Activated T-helper 2 cell treated with anti-CD3 and anti-CD28 coated beads, Interferon-gamma antibody, Interleukin-2, Interleukin-4, amounts not matched to agents 10 μg/mL and 5 μg/mL and 100 μg/mL, durations not matched to agents 14 hours and 24 hours and 36 hours (primary cell): ENCODE measurements at places on chromosomes 12 and 14. TPM values are rescaled to one million over a fixed set of nuclear protein-coding genes. Genes with fewer than 3 reads are reported as not detected.

GRCh38 chr12:84804691-84805473 is 107.7 kb downstream of the SLC6A15 start:
- H3K4me3 ChIP-seq: no peak overlapping the region
- H3K36me3 ChIP-seq: no peaks in the 10 kb centered on the region
- no peaks in the 10 kb centered on the region for H3K27me3 ChIP-seq

Gene KLRG1
- total RNA-seq: 0.85 and 1.2 TPM in 2 replicates

Gene CLEC9A
- not detected in 2 replicates for total RNA-seq

DNA sequence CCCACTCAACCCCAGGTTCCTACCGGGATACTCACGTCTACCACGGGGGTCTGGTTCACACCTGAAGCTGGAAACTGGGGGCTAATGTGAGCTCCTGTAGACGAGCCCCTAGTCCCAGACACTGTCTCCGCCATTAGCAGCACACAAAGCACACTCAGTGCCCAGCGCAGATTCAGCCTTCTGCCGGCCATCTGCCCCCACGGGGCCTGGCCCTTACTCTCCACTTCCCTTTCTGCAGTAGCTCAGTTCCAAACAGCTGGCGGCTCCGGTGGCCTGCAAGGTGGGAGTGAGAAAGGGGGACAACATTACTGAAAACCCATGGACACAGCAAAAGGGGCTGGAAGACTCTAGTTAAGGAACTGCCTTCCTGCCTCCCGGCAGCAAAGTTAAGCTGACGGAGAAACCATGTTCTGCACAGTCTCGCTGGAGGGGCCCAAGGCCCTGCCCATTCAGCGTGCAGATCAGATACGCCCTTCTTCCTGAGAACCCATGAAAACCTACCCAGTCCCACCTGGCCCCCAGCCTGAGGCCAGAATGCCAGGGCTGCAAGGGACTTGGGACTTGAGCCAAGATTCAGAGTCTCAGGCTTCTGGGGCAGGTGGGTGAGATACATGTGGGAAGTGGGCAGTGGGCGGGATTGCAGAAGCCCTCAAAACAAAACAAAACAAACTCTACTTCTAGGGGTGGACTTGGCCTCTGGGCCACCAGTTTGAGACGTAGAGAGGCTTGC is 2.1 kb downstream of the SLC8B1 start:
- H3K36me3 ChIP-seq: peaks cover 36% of the 10 kb centered on the region
- no peak for DNase-seq
- H3K27ac ChIP-seq: no peak overlapping the region

DNA sequence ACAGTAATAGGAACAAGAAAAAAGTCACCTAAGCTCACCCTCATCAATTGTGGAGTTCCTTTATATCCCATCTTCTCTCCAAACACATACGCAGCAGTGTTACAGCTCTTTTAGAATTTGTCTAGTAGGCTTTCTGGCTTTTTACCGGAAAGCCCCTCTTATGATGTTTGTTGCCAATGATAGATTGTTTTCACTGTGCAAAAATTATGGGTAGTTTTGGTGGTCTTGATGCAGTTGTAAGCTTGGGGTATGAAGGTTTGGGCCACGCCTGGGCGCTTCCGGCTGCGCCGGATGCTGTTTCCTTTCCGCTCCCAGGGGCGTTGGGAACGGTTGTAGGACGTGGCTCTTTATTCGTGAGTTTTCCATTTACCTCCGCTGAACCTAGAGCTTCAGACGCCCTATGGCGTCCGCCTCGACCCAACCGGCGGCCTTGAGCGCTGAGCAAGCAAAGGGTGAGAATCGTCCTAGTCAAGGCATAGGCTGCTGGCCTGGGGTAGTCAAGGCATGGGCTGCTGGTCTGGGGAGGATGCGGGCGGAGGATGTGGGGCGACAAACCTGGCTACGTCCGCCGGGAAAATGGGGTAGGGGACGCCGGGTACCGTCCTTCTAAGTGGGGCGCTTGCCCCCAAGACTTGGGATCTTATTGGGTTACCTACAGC is at the start of the genes C12orf57 and RNU7-1:
TSS of gene C12orf57 (plus strand) at position 301 of the 659 bp plus-strand sequence. CDS start at position 401, 100 bp downstream.
TSS of gene RNU7-1 (plus strand) at position 95 of the 659 bp plus-strand sequence.
- DNase-seq: peak; percentile 79
- peaks cover 39% of the 10 kb centered on the region for H3K36me3 ChIP-seq
- H3K27ac ChIP-seq: peak within 1 kb of the TSS; percentile 99
- H3K4me1 ChIP-seq: peaks cover 46% of the 10 kb centered on the region
- no peaks in the 10 kb centered on the region for H3K27me3 ChIP-seq
- H3K4me3 ChIP-seq: peak within 1 kb of the TSS; percentile 84

DNA sequence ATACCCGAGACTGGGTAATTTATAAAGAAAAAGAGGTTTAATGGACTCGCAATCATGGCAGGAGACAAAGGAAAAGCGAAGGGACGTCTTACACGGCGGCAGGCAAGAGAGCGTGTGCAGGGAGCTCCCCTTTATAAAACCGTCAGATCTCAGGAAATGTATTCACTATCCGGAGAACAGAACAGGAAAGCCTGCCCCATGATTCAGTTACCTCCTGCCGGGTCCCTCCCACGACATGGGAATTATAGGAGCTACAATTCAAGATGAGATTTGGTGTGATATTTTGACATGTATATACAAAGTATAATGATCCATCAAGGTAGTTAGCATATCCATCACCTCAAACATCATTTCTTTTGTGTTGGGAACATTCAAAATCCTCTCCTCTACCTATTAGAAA is 2.3 kb upstream of the CDCA4 start:
- peaks cover 27% of the 10 kb centered on the region for H3K36me3 ChIP-seq
- peak overlapping the region; percentile 49 for H3K27ac ChIP-seq
- no peaks in the 10 kb centered on the region for H3K27me3 ChIP-seq
- DNase-seq: no peak

GRCh38 chr12:61998791-61999190 is 261.4 kb upstream of the USP15 start:
- no peaks in the 10 kb centered on the region for H3K4me1 ChIP-seq
- no peak overlapping the region for H3K4me3 ChIP-seq
- H3K27me3 ChIP-seq: peaks cover 5% of the 10 kb centered on the region
- no peak for DNase-seq
- H3K36me3 ChIP-seq: no peaks in the 10 kb centered on the region

- no peaks in the 10 kb centered on the region for H3K36me3 ChIP-seq
- peaks cover 13% of the 10 kb centered on the region for H3K27me3 ChIP-seq
- DNase-seq: no peak
- H3K4me1 ChIP-seq: no peaks in the 10 kb centered on the region
- H3K4me3 ChIP-seq: no peak overlapping the region
These were observed 44.2 kb downstream of the LGMN start for GRCh38 chr14:92704036-92704804.

GRCh38 chr12:127237151-127237550 is 1029.8 kb upstream of the TMEM132C start:
- H3K36me3 ChIP-seq: no peaks in the 10 kb centered on the region
- H3K27ac ChIP-seq: no peak overlapping the region
- no peaks in the 10 kb centered on the region for H3K27me3 ChIP-seq
- DNase-seq: no peak
- H3K4me1 ChIP-seq: no peaks in the 10 kb centered on the region

- H3K4me3 ChIP-seq: no peak overlapping the region
- no peak for DNase-seq
- no peaks in the 10 kb centered on the region for H3K4me1 ChIP-seq
These were observed 15.4 kb upstream of the SCAF11 start for GRCh38 chr12:46005823-46006222.

- peaks cover 22% of the 10 kb centered on the region for H3K27me3 ChIP-seq
- no peaks in the 10 kb centered on the region for H3K4me1 ChIP-seq
- no peak overlapping the region for H3K27ac ChIP-seq
- DNase-seq: no peak
- no peak overlapping the region for H3K4me3 ChIP-seq
These were observed 130.7 kb upstream of the ARID2 start for GRCh38 chr12:45598761-45599160.

GRCh38 chr12:43493261-43493797 is 58.7 kb downstream of the ADAMTS20 start:
- no peaks in the 10 kb centered on the region for H3K4me1 ChIP-seq
- DNase-seq: no peak
- H3K27ac ChIP-seq: no peak overlapping the region
- H3K27me3 ChIP-seq: no peaks in the 10 kb centered on the region
- no peaks in the 10 kb centered on the region for H3K36me3 ChIP-seq

- H3K4me1 ChIP-seq: no peaks in the 10 kb centered on the region
- DNase-seq: no peak
- no peak overlapping the region for H3K4me3 ChIP-seq
- H3K27me3 ChIP-seq: peaks cover 3% of the 10 kb centered on the region
- no peak overlapping the region for H3K27ac ChIP-seq
These were observed 13.9 kb upstream of the CLEC4E start for GRCh38 chr12:8554451-8555195.

GRCh38 chr12:67111182-67111581 is 158.0 kb upstream of the CAND1 start:
- no peaks in the 10 kb centered on the region for H3K27me3 ChIP-seq
- no peak overlapping the region for H3K4me3 ChIP-seq
- H3K4me1 ChIP-seq: no peaks in the 10 kb centered on the region
- no peaks in the 10 kb centered on the region for H3K36me3 ChIP-seq
- H3K27ac ChIP-seq: no peak overlapping the region

Gene OSBPL8
- total RNA-seq: 87.9 TPM in 2 replicates

DNA sequence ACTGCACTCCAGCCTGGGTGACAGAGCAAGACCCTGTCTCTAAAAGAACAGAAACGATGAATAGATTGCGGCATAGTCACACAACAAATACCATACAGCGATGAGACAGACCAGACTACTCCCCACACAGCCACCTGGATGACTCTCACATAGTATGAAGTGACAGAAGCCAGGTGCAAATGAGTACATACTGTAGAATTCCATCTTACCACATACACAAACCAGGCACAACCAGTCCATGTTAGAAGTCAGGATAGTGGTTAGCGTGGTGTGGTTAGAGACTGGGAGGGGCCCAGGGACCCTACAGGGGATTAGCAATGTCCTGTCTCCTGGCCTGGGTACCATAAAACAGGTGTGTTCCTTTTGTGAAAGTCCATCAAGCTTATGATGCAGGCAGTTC is 53.8 kb downstream of the FAM222A start:
- DNase-seq: no peak
- no peak overlapping the region for H3K27ac ChIP-seq
- no peaks in the 10 kb centered on the region for H3K27me3 ChIP-seq
- H3K4me3 ChIP-seq: no peak overlapping the region

DNA sequence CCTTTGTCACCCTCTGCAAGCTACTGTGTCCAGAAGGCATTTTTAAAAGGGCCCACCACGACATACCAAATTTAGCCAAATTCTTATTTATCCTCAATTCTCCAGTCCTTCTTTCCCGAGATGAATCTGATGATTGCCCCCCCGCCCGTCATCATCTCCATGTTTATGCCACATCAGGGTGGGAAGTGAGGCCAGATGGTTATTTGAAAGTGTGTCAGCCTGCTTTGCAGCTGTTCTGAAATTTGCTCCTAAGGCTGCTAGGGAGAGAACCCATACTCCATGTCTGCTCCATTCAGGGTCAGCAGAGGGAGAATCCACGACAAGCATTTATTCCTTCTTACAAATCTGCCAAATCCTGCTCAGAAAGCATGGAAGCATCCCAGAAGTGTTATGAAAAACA is 337.8 kb downstream of the ADAMTS20 start:
- no peaks in the 10 kb centered on the region for H3K36me3 ChIP-seq
- H3K27me3 ChIP-seq: no peaks in the 10 kb centered on the region
- H3K4me3 ChIP-seq: no peak overlapping the region
- no peak overlapping the region for H3K27ac ChIP-seq
- H3K4me1 ChIP-seq: no peaks in the 10 kb centered on the region

- DNase-seq: no peak
- peak overlapping the region; percentile 95 for H3K27ac ChIP-seq
- peaks cover 51% of the 10 kb centered on the region for H3K4me1 ChIP-seq
- H3K4me3 ChIP-seq: peak overlapping the region; percentile 92
These were observed 593 bp upstream of the PA2G4 start for GRCh38 chr12:56103823-56104108.
